Activated CD8-positive, alpha-beta memory T cell treated with anti-CD3 and anti-CD28 coated beads, Interleukin-2, amount 10 ng/mL, durations not matched to agents 7 days and 5 days (primary cell): ENCODE measurements at places on chromosomes 5 and 9.

DNA sequence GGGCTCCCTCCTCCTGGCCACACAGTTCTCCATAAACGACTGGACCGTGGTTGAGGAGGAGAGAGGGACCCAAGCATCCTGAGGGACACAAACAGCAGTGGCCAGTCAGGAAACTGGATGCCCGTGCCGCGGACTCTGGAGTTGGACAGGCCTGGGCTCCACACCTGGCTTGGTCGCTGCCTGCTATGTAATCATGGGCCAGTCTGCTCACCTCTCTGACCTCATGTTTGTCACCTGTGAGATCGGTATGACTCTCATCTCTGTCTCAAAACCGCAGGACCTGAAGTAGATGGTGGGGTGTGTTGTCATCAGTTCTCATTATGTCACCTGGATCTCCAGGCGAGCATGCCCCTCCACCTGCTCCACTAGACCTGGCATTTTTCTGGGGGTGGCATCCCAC, 14.5 kb downstream of the CXXC5 start:
- H3K27ac ChIP-seq, result no peak overlapping the region
- no peaks in the 10 kb centered on the region for H3K36me3 ChIP-seq
- H3K4me1 ChIP-seq, result peaks cover 24% of the 10 kb centered on the region
- H3K27me3 ChIP-seq, result no peaks in the 10 kb centered on the region
- H3K4me3 ChIP-seq, result no peak overlapping the region

DNA sequence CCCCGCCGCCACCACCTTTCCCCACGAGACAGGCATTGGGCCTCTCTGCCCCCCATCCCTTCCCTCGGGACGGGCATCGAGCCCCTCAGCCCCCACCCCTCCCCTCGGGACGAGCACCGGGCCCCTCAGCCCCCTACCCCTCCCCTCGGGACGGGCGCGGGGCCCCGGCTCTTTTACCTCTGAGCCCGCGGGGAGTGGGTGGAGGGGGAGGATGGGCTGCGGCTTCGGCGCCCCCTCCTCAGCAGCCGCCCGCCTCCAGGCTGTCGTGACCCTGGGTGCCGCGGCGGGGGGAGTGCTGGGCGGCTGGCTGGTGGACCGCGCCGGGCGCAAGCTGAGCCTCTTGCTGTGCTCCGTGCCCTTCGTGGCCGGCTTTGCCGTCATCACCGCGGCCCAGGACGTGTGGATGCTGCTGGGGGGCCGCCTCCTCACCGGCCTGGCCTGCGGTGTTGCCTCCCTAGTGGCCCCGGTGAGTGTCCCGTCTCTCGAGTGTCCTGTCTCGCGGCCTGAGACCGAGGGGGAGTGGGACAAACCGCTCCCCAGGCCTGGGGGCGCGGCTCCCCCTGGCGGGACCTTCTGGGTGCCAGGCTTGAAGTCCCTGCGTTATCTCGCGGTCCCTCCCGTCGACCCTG, 791 bp downstream of the SLC2A8 start:
- DNase-seq, result peak; percentile 60
- peaks cover 18% of the 10 kb centered on the region for H3K4me1 ChIP-seq
- H3K27me3 ChIP-seq, result peaks cover 22% of the 10 kb centered on the region
- H3K36me3 ChIP-seq, result no peaks in the 10 kb centered on the region

DNA sequence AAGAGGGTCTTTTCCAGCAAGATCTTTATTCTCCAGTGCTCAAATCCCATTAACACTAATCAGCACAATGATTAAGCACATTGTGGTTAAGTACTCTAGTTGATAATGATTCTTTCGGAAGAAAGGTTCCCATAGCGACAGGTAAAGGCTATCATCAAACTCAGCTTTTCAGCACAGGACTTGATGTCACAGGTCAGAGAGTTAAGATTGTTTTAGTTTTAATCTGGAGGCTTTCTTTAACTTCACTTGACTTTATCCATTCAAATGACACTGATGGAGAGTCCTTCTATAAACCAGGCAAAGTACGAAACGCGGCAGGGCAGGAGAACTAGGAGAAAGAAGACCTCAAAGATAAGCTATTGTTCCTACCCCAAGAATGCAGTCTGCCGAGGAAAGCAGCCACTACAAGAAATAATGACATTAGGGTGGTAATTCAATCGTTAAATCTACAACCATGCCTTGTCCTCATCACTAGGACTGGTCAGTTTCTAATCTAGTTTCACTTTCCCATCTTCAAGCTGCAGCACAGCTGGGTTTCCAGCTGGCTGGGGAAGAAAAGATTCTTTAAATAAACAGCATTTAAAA, 4.6 kb downstream of the NRG2 start:
- H3K27ac ChIP-seq, result no peak overlapping the region
- peaks cover 21% of the 10 kb centered on the region for H3K4me1 ChIP-seq
- no peak for DNase-seq
- H3K27me3 ChIP-seq, result peaks cover 70% of the 10 kb centered on the region
- H3K4me3 ChIP-seq, result peak overlapping the region; percentile 25

DNA sequence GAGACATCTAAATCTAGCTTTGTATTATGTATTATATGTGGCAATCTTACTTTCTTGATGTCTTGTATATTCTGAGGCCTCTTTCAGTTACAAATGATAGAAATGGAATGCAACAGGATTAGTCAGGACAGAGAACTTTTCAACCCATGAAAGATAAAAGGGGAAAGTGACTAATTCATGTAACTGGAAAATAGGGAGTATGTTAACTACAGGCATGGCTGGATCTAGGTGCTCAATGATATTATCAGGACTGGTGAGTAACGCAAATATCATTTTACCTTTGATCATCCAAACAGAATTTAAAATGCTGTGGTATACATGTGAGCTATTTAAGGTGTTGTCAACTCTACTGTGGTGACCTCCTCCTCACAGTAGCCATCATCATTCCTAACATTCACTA, 215.7 kb upstream of the GLRA1 start:
- H3K4me3 ChIP-seq, result no peak overlapping the region
- H3K27me3 ChIP-seq, result peaks cover 11% of the 10 kb centered on the region
- DNase-seq, result no peak

DNA sequence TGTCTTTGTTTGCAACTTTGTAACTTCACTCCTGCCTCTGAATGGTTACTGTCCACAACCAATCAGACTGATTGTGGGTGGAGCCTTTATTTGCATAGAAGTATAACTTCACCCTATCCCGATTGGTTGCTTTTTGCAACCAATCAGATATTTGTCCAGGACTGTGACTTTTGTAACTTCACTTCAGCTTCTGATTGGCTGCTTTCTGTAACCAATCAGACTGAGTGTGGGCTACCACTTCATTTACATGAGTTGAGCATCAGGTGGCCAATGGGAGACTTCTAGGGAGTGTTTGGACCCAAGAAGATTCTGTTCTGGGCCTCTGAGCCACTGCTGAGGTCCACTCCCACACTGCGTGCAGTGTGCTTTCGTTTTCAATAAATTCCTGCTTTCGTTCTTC, 1810.7 kb upstream of the CDH6 start:
- no peak overlapping the region for H3K4me3 ChIP-seq
- H3K27me3 ChIP-seq, result no peaks in the 10 kb centered on the region

- peaks cover 8% of the 10 kb centered on the region for H3K4me1 ChIP-seq
- no peak for DNase-seq
- H3K36me3 ChIP-seq, result no peaks in the 10 kb centered on the region
- no peak overlapping the region for H3K27ac ChIP-seq
- no peak overlapping the region for H3K4me3 ChIP-seq
- peaks cover 11% of the 10 kb centered on the region for H3K27me3 ChIP-seq
Measured at GRCh38 chr5:122751293-122751782, 23.5 kb upstream of the SNX2 start.

GRCh38 chr9:96173640-96174039, 128.3 kb downstream of the HSD17B3 start:
- no peak overlapping the region for H3K27ac ChIP-seq
- H3K27me3 ChIP-seq, result peaks cover 53% of the 10 kb centered on the region
- no peaks in the 10 kb centered on the region for H3K36me3 ChIP-seq
- H3K4me1 ChIP-seq, result no peaks in the 10 kb centered on the region
- no peak for DNase-seq

DNA sequence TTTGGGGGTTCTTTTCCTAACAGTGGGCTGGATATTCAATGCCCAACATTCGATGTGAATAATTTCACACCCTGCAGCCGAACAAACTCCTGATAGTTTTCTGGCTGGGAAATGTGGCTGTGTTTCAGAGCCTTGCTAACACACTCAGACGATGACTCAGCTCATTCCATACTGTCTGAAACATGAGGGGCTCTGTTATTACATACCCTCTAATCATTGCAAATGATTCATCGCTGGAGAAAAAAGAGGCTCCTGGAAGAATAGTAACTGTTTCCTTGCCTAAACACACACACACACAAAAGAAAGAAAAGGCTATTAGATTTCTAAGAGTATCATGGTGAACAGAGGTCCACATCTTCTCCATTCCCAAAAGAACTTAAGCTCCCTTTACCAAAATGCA, 75.8 kb downstream of the OXCT1 start:
- no peak for DNase-seq
- peaks cover 14% of the 10 kb centered on the region for H3K4me1 ChIP-seq
- H3K27ac ChIP-seq, result no peak overlapping the region
- no peaks in the 10 kb centered on the region for H3K27me3 ChIP-seq
- H3K4me3 ChIP-seq, result no peak overlapping the region

GRCh38 chr9:103757062-103757461, 337.0 kb upstream of the SMC2 start:
- no peak overlapping the region for H3K4me3 ChIP-seq
- no peak overlapping the region for H3K27ac ChIP-seq
- no peaks in the 10 kb centered on the region for H3K27me3 ChIP-seq
- no peaks in the 10 kb centered on the region for H3K4me1 ChIP-seq
- no peak for DNase-seq
- H3K36me3 ChIP-seq, result no peaks in the 10 kb centered on the region

GRCh38 chr5:21654-22233, 70.2 kb upstream of the PLEKHG4B start:
- DNase-seq, result no peak
- H3K4me3 ChIP-seq, result no peak overlapping the region
- no peaks in the 10 kb centered on the region for H3K4me1 ChIP-seq
- H3K27me3 ChIP-seq, result peaks cover 28% of the 10 kb centered on the region
- no peak overlapping the region for H3K27ac ChIP-seq
- H3K36me3 ChIP-seq, result no peaks in the 10 kb centered on the region

GRCh38 chr5:118989816-118990215, 1.5 kb upstream of the DTWD2 start:
- H3K27ac ChIP-seq, result no peak overlapping the region
- H3K4me3 ChIP-seq, result no peak overlapping the region
- H3K27me3 ChIP-seq, result no peaks in the 10 kb centered on the region
- no peak for DNase-seq

GRCh38 chr9:101333490-101333889, 51.3 kb downstream of the BAAT start:
- DNase-seq, result no peak
- H3K4me3 ChIP-seq, result no peak overlapping the region
- no peak overlapping the region for H3K27ac ChIP-seq
- H3K27me3 ChIP-seq, result peaks cover 9% of the 10 kb centered on the region

DNA sequence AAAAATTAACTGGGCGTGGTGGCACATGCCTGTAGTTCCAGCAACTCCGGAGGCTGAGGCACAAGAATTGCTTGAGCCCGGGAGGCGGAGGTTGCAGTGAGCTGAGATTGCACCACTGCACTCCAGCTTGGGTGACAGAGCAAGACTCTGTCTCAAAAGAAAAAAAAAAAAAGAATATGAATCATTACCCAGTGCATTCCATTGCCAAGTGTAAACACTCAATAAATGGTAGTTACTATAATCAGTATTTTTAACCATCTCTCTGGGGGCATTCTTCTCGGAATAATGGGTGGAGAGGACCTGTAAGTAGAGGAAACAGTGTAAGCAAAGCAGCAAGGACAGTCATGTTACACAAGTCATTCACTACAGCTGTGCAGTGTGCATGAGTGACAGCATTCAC, 13.8 kb upstream of the RANBP17 start:
- H3K4me3 ChIP-seq, result no peak overlapping the region
- no peaks in the 10 kb centered on the region for H3K4me1 ChIP-seq
- no peaks in the 10 kb centered on the region for H3K36me3 ChIP-seq
- no peaks in the 10 kb centered on the region for H3K27me3 ChIP-seq
- H3K27ac ChIP-seq, result no peak overlapping the region

- H3K36me3 ChIP-seq, result no peaks in the 10 kb centered on the region
- H3K27me3 ChIP-seq, result peaks cover 5% of the 10 kb centered on the region
- no peak overlapping the region for H3K27ac ChIP-seq
- H3K4me3 ChIP-seq, result no peak overlapping the region
- H3K4me1 ChIP-seq, result no peaks in the 10 kb centered on the region
Measured at GRCh38 chr5:1437226-1437829, 7.9 kb downstream of the SLC6A3 start.

GRCh38 chr9:115781070-115781736, 372.4 kb upstream of the PAPPA start:
- H3K4me1 ChIP-seq, result no peaks in the 10 kb centered on the region
- no peaks in the 10 kb centered on the region for H3K27me3 ChIP-seq
- no peak overlapping the region for H3K4me3 ChIP-seq
- no peak overlapping the region for H3K27ac ChIP-seq

GRCh38 chr5:91632871-91633270, 249.8 kb upstream of the ARRDC3 start:
- DNase-seq, result no peak
- H3K4me3 ChIP-seq, result no peak overlapping the region
- no peaks in the 10 kb centered on the region for H3K4me1 ChIP-seq
- H3K36me3 ChIP-seq, result no peaks in the 10 kb centered on the region
- H3K27ac ChIP-seq, result no peak overlapping the region

DNA sequence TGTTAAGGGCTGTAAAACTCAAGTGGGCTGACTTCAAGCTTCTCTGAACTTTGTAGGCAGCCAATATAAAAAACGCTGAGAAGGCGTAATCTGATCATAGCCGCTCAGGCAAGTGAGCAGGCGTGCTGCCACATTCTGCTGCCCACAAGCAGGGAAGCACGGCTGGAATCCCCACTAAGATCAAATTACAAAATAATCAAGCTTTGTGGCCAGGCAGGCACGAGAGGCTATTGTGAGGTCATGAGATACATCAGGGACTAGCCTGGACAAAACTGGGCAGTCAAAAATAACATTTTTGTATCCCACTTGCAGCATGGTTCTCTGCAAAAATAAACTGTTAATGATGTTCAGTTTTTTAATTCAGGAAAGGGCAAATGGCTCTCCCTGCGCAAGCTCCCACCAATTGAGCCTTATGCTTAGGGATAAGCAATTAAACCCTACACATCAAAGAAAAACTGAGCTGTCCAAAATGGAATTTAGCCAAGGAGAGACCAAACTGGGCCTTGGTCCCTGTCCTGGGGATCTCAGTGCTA, 64.0 kb downstream of the POU5F2 start:
- H3K4me1 ChIP-seq, result peaks cover 3% of the 10 kb centered on the region
- no peak overlapping the region for H3K4me3 ChIP-seq
- no peak for DNase-seq
- H3K27ac ChIP-seq, result no peak overlapping the region
- H3K36me3 ChIP-seq, result no peaks in the 10 kb centered on the region

- no peaks in the 10 kb centered on the region for H3K36me3 ChIP-seq
- H3K4me3 ChIP-seq, result no peak overlapping the region
- no peaks in the 10 kb centered on the region for H3K27me3 ChIP-seq
- DNase-seq, result no peak
- peaks cover 5% of the 10 kb centered on the region for H3K4me1 ChIP-seq
Measured at GRCh38 chr5:140367256-140368013, 7.4 kb downstream of the SLC4A9 start.
